ENCODE measurements at places on chromosomes 6 and 20. TPM values are rescaled to one million over a fixed set of nuclear protein-coding genes. Genes with fewer than 3 reads are reported as not detected.

Gene GHRH
- not detected for total RNA-seq

Gene MOG
- total RNA-seq, result not detected

Gene DOK5
- total RNA-seq, result 0.05 TPM

Gene SNX3
- total RNA-seq, result 81.9 TPM

Gene OVOL2
- 0.18 TPM for total RNA-seq

Gene FNDC11
- 0.17 TPM for total RNA-seq

Gene FOXQ1
- total RNA-seq, result 2.5 TPM

Gene NELFE
- total RNA-seq, result 76.2 TPM

Data from A549 treated with CORT108297 at 1 μM for 4 hours (cell line).